ENCODE measurements at places on chromosomes 7 and 10.

DNA sequence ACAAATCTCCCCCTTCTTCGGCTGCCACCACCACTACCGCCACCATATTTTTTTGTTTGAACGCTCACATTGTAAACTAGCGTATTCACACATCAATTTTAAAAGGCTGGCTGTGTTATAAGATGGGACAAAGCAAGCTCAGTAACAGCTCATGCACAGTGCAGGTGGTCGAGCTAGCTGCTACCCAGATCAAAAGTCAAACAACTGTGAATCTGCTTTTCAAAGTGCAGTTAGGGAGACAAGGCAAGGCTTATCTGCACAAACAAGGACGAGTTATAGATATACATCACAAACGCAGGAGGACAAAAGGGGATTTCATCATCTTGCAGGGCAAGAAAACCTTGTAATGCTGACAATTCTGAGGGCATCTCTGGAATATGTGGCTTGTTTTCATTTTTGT, 231.6 kb downstream of the VTI1A start:
- no peak for DNase-seq

DNA sequence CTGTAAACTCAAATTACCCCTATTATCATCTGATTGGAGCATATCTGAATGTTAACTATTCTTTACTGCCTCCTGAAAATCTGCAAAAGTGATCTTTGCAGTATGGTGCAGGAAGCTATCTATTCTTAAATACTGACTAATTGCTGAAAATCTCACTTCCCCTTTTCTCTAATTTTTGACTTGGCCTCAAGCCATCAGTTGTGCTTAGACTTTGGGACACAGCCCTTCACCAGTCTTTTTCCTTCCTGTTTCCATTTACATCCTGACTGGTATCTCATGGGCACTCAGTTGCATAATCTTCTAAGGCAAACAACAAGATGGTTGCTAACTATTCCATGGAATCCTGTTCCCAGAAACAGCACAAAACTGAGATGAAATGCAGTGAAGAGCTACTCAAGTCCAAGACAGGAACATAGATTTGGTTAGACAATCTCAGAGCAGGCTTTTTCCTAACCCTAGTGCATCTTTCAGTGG, 228.5 kb downstream of the SORCS1 start:
- DNase-seq, result no peak

GRCh38 chr10:117342641-117343040, 32.6 kb downstream of the PDZD8 start:
- no peak for DNase-seq

- no peak for DNase-seq
Observed at GRCh38 chr7:143504215-143504936, 26.7 kb downstream of the TAS2R41 start.
